ENCODE measurements at places on chromosomes 16 and 17.

DNA sequence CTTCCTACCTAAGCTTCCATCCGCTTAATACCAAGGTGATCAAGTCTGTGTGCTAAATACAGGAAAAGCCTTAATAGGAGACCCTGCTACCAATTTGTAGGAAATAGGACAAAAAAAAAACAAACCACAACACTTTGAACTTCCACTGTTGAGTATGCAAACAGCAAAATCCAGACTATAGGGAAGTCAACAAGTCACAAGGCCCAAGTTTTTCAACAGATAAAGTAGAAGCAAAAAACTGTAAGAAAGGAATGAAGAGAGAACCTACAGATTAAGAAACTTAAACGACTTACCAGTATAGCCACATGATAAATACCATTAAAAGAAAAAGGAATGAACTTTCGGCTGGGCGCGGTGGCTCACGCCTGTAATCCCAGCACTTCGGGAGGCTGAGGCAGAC, 7.4 kb downstream of the USP22 start:
- no peak for DNase-seq

- DNase-seq: no peak
These were observed 8.8 kb downstream of the TMEM186 start for GRCh38 chr16:8788578-8789172.

- no peak for DNase-seq
These were observed 12.0 kb upstream of the SRSF1 start for GRCh38 chr17:58019039-58019438.

DNA sequence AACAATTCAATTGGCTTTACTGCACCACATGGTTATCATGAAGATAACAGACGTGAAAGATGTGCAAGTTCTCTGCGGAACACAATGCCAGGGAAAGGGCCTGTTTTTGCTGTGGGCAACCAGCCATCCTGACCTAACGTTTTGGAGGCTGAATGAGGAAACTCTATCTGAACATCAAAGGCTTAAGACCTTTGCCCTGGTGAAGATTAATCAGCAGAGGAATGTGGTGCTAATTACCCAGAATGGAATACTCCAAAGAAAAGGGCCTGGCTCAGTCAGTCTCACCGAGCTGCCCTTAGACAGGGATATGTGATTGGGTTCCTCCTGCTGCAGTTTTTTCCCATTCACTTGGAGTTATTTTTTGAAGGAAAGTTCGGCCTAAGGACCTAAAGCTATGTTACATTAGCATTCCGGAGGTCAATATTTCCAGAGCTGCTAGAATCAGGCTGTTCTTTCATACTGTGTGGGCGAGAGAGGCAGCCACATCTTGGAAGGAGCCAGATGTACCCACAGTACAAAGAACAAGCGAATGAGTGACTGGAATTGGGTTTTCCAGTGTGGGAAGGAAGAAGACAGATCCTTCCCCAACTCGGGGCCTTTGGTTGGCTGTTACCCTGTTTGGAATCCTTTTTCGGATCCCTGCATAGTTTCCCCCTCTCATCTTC, 15.5 kb downstream of the ASIC2 start:
- DNase-seq: no peak

GRCh38 chr16:12601290-12601900, 202.3 kb downstream of the CPPED1 start:
- no peak for DNase-seq

DNA sequence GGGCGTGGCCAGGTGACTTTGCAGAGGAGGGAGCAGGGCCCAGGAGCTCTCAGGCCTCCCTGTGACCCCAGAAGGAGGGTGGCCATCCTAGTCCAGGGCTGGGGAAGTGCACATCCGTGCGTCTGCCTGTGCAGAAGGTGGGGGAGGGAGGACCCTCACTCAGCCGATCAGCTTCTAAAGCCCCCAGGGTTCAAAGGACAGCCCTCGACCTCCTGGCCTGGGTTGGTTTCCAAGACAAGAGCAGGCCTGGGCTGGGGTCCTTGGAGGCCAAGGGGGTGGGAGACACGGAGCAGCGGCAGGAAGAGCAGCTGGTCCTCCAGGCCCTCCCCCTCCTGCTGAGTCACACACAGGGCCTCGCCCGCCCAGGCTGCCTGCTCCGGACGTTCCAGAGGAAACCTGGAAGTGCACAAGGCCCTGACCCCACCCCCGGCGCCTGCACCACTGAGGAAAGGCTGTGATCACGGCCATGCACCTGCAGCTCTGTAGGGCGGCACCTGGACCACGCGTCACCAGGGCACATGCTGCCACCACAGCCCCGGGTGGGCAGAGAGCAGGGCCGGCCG, 67.1 kb upstream of the ZNF469 start:
- peak; percentile 54 for DNase-seq

DNA sequence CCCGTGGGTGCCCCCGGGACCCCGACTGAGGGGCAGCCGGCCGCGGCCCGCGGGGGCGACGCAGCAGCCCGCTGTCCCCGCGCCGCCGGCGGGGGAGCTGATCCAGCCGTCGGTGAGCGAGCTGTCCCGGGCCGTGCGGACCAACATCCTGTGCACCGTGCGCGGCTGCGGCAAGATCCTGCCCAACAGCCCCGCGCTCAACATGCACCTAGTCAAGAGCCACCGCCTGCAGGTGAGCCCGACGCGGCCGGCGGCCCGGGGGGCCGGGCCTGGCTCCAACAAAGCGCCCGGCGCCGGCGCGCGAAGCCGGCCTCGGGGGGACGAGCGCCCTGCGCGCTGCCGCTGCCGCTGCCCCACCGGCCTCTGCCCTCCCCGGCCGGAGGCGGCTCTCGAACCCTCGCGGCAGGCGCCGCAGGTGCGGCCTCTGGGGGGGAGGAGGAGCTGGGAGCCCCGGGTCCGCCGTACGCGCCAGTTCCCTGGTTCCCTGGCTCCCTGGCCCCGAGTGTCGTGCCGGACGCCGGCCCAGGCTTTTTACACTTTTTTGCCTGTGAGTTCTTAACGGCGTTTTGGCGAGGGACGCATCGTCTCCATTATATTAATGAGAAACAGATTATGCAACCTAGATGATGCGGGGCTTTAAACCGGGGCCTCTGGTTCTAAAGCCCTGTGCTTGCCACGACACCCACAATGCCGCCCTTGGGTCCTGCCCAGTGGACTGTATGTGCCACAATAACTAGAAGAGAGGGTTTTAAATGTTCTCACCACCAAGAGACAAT, 521 bp downstream of the ATMIN start:
- DNase-seq: peak; percentile 29

- DNase-seq: no peak
These were observed 498.2 kb upstream of the ERCC4 start for GRCh38 chr16:13421726-13422125.
